T follicular helper cell (primary cell): ENCODE measurements at places on chromosomes 16 and 17.

- no peak for DNase-seq
These were observed 18.6 kb upstream of the TNFSF12 start for GRCh38 chr17:7530023-7530900.

DNA sequence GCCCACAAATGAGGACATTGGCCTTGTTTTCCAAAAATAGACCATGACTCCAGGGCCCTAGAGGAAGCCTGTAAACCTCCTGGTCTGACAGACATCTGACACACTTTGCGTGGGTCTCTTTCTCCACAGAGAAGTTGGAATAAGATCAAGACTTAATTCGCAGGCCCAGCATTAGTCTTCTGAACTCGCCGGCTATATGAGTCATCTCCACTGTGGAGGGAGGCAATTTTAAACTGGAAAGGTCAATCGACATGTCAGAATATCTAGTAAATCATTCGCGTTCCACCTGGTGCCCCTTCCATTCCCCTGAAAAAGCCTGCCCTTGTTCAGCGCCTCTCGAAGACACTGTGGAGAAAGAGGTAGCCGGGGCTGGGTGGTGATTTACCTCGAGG is 140.1 kb downstream of the CLEC16A start:
- no peak for DNase-seq

- no peak for DNase-seq
These were observed 40.1 kb upstream of the GSG1L start for GRCh38 chr16:28103516-28104170.

- DNase-seq = no peak
These were observed 5.9 kb upstream of the KCNJ18 start for GRCh38 chr17:21686165-21687015.

GRCh38 chr16:35642322-35642835 is 2183.0 kb downstream of the TP53TG3F start:
- no peak for DNase-seq

DNA sequence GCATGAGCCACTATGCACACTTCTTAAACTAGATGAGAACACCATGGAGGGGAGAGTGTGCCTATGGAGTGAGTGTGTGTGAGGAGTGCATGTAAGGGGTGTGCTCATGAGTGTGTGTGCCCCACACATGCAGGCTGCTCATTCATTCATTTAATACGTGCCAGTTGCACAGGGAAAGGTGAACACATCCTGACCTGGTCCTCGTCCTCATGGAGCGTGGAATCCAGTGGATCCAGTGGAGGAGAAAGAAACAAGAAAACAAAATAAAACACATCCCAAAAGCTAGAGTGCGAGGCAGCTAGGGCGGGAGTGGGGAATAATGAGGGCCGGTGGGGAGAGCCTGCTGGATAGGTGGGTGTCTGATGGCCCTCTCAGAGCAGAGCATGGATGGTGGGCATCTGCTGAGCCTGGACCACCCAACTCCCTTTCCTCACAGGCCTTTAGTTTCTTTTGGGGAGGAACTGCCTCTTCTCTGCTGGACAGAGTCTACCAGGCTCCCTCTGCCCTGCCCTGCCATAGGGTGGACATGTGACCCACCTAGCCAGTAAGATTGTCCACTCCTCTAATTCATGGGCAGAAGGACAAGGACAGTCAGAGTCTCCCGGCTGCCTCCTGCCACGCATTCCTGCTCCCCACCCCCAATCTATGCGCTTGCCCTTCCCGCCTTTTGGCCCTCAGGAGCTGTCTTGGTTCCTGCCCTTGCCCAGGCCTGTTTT is 204.3 kb downstream of the RAB11FIP4 start:
- no peak for DNase-seq

GRCh38 chr17:62125307-62125706 is 60.2 kb upstream of the MED13 start:
- DNase-seq = no peak

GRCh38 chr17:45073414-45074070 is 12.4 kb downstream of the NMT1 start:
- no peak for DNase-seq

GRCh38 chr16:86753399-86753798 is 175.1 kb downstream of the FOXL1 start:
- DNase-seq = no peak

GRCh38 chr16:25692742-25693508 is 1.2 kb downstream of the HS3ST4 start:
- DNase-seq = no peak

DNA sequence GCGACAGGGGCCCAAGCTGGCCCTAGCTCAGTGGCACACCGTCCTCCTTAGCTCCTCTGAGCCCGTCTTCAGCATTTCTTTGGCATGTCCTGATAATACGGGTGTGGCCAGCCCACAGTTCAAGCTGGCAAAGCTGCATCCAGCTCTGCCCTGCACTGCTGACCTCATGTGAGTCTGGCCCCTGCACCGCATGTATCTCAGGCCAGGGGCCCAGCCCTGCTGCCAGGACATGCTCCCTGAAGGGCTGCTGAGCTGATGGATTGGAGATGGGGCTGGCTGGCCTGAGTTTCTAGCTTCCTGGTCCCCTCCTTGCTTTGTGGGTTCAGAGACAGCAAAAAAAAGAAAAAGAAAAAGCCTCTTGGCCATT is 2.4 kb downstream of the DOC2B start:
- DNase-seq = no peak
